Sciatic nerve (tissue), 2 donors: ENCODE measurements at places on chromosomes 11 and 22. TPM values are rescaled to one million over a fixed set of nuclear protein-coding genes. Genes with fewer than 3 reads are reported as not detected.

DNA sequence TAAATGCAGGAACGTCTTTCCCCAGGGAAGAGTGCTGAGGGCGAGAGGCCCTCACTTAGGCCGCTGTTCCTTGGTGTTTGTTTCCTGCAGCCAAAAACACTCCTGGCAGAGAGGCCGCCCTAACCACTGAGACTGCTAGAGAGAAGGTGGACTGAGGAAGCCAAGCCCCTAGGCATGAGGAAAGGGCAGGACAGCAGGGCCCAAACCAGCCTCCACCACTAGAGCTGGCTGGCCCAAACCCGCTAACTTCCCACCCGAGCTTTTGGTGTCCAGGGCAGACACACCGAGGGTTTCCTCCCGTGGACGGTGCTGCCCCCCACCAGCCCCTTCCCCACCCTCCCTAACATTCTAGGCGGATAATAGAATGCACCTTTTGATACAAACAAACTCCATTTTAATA is 6.0 kb downstream of the FGF19 start:
- no peak for DNase-seq

DNAJB13 gene
- total RNA-seq = 0.62 TPM

GRCh38 chr11:111923951-111924350 is 5.2 kb downstream of the C11orf52 start:
- no peak for DNase-seq

DNA sequence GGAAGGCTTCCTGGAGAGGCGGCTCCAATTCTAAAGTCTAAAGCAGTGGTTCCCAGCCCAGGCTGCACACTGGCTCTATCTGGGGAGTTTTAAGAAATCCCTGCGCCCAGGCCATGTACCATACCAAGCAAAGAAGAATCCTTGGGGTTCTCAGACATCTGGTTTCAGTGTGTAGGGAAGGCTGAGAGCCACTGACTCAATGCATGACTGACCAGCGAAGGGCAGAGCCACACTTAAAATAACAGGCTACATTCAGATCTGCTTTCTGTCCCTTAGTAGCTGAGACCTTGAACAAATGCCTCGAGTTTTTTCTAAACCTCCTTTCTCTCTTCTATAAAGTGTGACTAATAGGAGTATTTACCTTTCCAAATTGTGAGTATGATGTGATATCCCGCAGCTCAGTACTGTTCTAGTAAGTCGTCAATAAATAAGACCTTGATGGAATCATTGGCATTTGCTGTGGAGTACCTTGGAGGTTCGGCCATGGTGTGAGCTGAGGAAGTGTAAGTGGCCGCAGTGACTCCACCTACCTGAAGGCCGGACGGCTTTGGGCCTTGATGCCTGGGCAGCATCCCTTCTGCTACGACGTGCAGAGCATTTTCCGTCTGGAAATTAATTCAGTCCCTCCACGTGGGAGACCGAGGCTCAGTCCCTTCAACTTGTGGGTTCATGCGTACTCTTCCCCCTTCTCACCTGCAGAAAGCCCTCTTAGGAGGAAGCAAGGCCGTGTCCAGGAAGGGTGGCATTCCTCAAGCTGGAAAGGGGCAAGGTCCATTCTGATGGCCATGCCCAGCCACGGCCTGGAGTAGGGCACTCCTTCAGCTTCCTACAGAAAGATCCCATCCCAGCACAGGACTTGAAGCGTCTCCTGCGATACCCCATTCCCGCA is 25.1 kb downstream of the GLB1L2 start:
- no peak for DNase-seq

GRCh38 chr22:33450756-33451155 is 392.6 kb upstream of the SYN3 start:
- no peak for DNase-seq

DCDC1 gene
- total RNA-seq = 1.2 TPM

GALNT18 gene
- 19.0 TPM for total RNA-seq

- no peak for DNase-seq
These were observed 64.0 kb upstream of the FIBIN start for GRCh38 chr11:26929806-26930517.

DNA sequence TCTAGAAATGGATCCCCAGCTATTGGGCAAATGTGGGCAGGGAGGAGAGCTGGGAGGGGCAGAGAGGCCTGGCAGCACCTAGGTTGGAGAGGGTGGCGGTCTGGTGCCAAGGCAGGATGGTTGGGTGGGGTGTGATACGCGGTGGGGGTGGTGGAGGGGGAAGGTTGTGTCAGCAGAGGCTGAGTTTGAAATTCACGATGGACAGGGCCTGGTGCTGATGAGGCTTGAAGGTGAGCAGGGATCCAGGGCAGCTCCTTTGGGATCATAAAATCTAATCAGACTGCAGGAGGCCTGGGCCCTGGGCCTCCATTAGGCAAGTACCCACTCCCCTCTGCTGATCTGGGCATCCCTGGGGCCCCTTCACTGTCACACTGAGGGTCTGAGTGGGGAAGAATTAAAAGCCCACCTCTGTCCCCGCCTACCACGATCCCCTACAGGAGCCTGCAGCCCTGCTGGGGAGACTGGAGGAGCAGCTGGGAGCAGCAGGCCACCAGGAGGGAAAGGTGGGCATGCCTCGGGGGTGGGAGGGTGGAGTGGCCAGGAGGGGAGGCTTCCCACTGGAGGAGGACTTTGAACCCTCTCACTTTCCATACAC is 24.0 kb downstream of the IGLL1 start:
- no peak for DNase-seq

DNA sequence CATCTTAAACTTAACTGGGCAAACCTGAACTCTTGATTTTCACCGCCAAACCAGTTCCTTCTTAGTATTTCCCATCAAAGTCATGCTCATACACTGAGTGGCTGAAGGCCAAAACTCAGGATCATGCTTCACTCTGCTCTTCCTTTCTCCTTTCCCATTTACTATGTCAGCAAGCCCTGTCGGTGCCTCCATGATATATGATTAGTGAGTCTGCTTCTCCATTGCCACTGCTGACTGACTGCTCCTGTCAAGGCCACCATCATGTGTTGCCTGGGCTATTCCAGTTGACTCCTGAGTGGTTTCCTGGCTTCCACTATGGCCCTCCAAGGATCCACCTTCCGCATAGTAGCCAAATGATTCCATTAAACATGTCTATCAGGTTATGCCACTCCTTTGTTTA is 42.8 kb upstream of the AMPD3 start:
- DNase-seq = no peak
